ENCODE measurements at places on chromosomes 2 and 18.

- no peak for DNase-seq
These were observed 22.5 kb downstream of the ALS2 start for GRCh38 chr2:201758234-201758633.

DNA sequence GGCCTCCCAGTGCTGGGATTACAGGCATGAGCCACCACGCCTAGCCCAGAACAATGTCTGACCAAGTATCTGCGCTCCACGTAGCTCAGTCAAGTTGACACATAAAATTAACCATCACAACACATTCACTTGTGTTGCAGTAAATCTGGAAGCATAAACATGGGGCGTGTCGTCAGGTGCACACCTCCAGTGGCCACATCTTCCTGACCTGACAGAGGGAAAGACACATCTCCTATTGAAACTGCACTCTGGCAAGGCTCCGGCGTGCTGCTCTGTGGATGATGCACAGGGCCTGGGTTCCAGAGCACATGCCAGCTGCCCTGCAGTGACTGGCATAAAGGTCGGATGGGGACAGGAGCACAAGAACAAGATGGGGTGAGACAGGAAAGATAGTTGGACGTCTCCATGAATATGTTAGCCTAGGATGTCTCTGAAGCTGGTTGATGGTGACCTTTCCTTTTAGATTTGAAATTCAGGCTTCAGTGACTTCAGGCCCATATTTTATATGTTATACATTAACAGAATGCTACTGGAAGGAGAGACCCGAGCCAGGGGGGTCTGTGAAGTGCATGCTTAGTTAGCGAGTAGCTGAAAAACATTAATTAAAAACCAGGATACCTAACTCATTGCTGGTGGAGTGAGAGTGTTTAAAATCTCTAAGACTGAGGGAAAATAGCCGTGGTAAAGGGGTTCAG is 10.9 kb downstream of the IMPA2 start:
- no peak for DNase-seq

GRCh38 chr18:57436191-57436964 is 1.2 kb downstream of the ONECUT2 start:
- DNase-seq = no peak

GRCh38 chr2:212968284-212969081 is 182.9 kb downstream of the IKZF2 start:
- DNase-seq = no peak

DNA sequence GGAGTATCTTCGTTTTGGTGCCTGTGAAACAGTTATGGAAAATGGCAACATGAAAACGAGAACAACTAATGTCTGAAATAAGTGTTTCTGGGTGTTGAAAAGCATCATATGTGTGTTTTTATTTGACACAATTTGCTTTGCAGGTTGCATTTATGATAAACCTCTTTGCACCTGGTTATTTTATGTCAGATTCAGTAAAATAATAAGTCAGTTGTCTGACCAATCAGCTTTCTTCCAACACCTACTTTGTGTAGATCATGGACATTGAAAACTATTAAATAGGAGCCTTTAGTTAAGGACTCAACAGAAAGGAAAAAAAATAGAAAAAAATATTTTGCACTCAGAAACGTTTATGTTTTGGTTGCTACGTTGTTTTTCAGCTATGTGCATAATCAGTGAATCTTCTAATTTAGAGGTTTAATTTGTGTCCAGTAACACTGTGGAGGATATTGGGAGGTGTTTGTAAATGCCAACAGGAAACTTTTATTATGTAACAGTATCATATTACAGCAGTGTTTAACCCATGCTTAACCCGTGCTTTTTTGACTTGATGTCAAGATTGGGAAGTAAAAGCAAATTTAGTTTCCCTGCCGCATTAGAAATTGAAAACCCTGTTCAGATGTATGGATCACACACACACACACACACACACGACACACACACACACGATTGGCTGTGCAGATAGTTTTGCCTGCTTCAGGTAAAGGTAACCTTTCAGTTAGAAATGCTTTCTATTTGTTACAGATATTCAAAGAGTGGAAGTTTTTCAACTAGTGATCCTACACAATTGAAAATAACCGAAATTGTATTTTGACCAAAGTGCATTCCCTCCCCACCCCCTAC is 2.6 kb downstream of the PKP4 start:
- no peak for DNase-seq

GRCh38 chr2:33064349-33064801 is 117.6 kb downstream of the LTBP1 start:
- DNase-seq = no peak

DNA sequence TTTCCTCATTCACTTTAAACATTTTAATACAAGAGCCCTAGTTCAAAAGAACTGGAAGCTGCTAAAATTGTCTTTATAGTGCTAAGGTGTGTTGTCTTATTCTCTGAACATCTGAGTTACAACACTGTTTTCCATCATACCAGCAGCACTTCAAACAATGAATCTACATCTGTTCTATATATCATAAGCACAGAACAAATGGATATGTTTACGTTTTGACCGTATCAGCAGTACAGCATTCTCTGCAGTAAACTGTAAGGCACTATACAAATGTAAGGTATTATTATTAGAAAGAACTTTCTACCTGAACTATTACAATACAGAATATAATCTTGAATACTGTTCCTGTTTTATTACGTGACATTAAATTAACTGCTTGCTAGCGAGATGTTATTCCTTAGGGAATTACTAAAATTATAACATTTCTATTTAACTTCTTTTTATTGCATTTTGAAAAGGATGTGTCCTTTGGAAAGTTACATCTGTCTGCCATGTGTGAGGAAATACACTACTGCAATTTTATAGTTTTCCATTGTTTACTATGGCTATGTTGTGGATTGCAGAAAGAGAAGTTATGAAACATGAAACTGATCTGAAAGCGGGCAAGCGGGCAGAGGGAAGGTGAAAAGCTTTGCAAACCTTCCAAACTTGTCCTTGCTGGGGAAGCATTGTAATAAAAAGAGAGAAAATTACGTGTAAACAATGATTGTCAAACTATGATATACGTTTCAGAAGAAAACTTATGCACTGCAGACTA is 13.7 kb downstream of the NCKAP1 start:
- no peak for DNase-seq

DNA sequence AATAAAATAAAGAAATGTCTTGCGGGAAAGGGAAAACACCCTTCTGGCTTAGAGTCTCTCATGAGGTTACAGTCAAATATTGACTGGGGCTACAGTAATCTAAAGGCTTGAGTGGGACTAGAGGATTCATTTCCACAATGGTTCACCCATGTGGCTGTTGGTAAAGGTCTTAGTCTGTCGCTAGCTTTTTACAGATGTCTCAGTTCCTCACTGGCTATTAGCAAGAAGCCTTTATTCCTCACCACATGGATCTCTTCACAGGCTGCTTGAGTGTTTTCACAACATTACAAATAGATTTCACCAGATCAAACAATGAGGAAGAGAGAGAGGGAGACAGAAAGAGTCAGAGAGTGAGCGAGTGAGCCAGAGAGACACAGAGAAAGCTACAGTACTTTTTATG is 8.3 kb upstream of the ZC3H15 start:
- no peak for DNase-seq

Measured in CD4-positive, alpha-beta T cell treated with Interferon alpha-2 for 1 hour (primary cell).